ENCODE measurements at places on chromosomes 1 and 21.

DNA sequence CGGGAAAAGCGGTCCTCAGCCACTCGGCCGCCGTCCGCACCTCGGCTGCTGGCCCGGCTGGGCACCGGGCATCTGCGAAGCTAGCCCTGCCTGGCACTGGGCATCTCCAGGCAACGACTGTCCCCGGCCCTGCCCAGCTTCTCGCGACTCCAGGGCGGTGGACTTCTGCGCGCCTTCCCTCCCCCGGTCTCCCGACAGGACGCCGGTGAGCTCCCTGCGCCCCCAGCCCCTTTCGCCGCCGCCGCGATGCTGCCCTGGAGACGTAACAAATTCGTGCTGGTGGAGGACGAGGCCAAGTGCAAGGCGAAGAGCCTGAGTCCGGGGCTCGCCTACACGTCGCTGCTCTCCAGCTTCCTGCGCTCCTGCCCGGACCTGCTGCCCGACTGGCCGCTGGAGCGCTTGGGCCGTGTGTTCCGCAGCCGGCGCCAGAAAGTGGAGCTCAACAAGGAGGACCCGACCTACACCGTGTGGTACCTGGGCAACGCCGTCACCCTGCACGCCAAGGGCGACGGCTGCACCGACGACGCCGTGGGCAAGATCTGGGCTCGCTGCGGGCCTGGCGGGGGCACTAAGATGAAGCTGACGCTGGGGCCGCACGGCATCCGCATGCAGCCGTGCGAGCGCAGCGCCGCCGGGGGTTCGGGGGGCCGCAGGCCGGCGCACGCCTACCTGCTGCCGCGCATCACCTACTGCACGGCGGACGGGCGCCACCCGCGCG is 514 bp downstream of the FAM43B start:
- DNase-seq = no peak

DNA sequence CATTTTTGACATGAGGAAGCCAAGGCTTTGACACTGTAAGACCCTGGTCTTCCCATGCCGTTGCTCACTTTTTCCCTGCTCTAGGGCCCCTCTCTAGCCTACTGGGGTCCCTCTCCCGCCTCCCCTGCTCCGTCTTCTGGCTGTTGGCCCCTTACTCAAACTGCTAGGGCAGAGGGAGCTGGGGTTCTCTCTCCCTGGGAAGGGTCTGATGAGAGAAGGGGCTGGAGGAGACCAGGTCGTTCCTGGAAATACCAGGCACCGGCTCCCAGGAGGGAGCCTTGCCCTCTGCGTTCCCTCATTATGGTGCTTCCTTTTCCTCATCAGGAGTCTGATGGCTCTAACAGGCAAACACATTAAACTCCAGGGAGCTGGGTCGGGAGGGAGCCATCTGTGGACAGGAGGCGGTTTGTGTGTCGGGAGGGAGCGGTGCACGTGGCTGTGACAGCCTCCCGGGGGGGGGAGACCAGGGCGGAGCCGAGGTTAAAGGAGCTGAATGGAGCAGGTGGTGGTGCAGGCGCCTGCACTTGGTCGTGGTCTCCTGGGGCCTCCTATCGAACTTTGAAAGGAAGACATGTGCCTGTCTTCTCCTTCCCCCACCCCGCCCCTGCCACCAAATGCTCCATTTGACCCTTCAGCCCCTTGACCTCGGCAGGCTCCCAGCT is 35.4 kb upstream of the LHX4 start:
- no peak for DNase-seq

GRCh38 chr1:74869702-74870101 is 136.8 kb downstream of the TYW3 start:
- no peak for DNase-seq

DNA sequence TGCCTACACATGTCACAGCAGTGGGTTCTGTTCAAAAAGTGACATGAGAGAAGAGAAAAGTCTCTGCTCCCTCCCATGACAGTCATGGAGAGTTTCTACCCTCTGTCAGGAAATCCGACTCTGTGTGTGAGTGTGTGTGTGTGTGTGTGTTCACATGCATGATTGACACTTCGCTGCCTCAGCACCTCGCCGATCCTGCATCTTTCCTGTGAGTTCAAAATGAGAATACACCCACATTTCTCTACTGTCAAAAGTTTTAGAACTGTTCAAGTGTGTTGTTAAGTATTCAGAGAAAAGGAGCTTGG is 46.2 kb upstream of the COX20 start:
- no peak for DNase-seq

GRCh38 chr1:212109728-212110127 is 74.2 kb downstream of the DTL start:
- DNase-seq = no peak

GRCh38 chr1:184002071-184002470 is 35.5 kb downstream of the COLGALT2 start:
- no peak for DNase-seq

DNA sequence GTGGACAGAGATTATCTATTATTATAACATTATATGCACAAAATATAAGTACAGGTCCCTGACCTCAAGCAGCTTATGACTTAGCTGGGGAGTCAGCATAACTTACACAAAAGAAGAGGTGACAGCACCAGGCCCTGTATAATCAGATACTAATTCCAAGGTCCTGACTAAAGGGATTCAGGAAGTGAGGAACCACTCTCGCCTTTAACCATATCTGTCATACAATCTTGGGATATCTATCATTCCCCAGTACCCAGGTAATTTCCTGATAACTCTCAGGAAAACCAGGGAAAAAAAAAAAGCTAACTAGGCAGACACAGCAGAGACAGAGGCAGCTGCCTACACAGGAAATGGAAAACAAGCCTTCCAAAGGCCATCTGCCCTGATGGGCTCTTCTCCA is 78.5 kb upstream of the CAMK1G start:
- DNase-seq = no peak

- DNase-seq = no peak
Measured at GRCh38 chr1:84693785-84694184, 3.5 kb upstream of the SSX2IP start.

- no peak for DNase-seq
Measured at GRCh38 chr1:155044812-155045657, 6.1 kb upstream of the ADAM15 start.

- DNase-seq = no peak
Measured at GRCh38 chr1:213714645-213715044, 273.1 kb upstream of the PROX1 start.

DNA sequence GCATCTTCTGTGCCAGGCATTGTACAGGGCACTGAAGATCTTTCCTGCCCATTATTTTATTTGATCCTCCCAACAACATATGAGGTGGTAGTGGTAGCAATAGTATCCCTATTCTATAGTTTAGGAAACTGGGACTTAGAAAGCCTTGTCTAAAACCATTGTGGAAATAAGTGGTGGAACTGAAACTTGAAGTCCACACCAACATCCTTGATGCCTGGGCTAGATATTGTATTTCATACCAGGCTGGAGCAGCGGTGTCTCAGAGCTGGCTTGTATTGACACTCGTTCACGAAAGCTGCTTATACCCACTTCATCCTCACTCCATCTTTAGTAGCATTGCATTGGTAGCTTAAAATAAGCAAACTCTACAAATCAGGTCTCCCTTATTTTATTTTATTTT is 9.7 kb upstream of the CTSS start:
- no peak for DNase-seq

DNA sequence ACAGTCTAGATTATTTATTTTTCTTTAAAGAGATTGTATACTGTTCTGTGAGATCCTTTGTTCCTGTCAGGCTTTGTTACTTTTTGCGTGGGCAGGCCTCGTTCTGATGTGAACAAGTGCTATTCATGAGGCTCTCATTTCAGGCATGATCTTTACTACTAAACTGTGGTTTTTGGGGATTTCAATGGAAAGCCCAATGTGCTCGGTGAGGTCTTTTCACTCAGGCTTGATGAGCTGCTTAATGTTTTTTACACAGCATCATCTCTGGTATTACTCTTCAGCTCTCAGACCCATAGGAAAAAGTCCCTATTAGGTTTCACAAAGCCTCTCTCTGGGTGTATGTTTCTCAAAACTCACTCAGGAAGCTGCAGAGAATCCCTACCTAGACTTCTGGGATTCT is 419.4 kb downstream of the GPATCH2 start:
- no peak for DNase-seq

- no peak for DNase-seq
Measured at GRCh38 chr1:25111706-25112105, 120.6 kb downstream of the SYF2 start.

- DNase-seq = no peak
Measured at GRCh38 chr1:27070390-27071048, 57.9 kb upstream of the TENT5B start.

DNA sequence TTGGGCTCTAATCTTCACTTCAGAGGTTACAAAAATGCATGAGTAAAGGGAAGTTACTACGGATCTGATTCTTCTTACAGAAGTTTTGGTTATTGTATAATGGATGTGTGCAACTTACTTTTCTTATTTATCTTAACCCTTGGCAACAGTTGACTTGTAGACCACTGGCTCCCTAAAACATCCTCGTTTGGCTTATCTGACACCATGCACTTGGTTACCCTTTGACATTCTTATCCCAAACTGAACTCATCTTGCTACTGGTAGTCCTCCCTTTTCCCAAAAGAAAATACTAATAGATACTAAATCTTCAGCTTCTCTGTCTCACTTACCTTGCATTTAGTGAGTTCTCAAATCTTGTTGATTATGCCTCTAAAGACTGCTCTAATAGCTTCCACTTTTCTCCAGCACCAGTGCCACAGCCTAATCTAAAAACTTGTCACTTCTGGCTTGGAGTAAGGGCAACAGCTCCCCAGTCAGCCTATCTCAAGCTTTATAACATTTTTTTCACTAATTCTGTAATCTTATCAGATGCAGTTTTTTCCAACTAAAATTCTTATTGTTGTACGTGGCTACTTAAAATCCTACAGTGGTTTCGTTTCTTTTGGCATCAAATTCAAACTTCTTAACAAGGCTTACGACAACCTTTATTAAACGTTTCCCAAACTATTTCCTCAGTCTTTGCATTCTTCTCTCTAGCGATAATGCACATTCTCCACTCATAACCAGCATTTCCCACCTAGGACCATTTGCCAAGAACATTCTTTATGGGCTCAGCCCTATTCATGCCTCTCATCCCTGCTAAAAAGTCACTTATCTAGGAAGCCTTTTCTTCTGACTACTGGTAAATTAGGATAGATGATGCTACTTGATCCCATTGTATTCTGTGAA is 204.2 kb downstream of the KCNT2 start:
- no peak for DNase-seq

DNA sequence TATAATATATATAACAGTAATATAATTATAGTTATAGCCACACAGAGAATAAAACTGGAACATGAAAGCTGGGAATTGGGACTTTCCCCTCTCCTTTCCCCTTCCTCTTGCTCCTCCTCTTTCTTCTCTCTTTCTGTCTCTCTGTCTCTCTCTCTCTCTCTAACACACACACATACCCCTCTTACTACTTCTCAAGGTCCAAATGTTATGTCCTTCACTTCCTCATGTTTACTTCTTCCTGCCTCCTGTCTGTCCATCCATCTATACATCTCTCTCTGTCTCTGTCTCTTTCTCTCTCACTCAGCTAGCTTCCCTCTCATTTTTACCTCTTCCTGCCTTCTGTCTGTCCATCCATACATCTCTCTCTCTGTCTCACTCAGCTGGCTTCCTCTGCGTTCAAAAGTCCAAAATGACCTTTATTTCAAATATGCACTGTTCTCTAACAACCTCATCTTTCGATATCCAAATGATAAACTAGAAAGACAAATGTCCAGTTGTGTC is 261.1 kb downstream of the SIPA1L2 start:
- DNase-seq = no peak
